Thymus (tissue), 14 donors: ENCODE measurements at places on chromosomes 2 and 18. TPM values are rescaled to one million over a fixed set of nuclear protein-coding genes. Genes with fewer than 3 reads are reported as not detected.

- DNase-seq, result no peak
Observed at GRCh38 chr2:45856391-45857274, 205.2 kb downstream of the PRKCE start.

GRCh38 chr2:230953845-230954244 is 28.8 kb upstream of the GPR55 start:
- DNase-seq, result no peak

The TSPYL6 gene
- not detected for total RNA-seq

The HRH4 gene
- total RNA-seq, result 0.24 TPM

GRCh38 chr2:240893363-240893844 is 2.6 kb downstream of the MAB21L4 start:
- DNase-seq, result no peak

DNA sequence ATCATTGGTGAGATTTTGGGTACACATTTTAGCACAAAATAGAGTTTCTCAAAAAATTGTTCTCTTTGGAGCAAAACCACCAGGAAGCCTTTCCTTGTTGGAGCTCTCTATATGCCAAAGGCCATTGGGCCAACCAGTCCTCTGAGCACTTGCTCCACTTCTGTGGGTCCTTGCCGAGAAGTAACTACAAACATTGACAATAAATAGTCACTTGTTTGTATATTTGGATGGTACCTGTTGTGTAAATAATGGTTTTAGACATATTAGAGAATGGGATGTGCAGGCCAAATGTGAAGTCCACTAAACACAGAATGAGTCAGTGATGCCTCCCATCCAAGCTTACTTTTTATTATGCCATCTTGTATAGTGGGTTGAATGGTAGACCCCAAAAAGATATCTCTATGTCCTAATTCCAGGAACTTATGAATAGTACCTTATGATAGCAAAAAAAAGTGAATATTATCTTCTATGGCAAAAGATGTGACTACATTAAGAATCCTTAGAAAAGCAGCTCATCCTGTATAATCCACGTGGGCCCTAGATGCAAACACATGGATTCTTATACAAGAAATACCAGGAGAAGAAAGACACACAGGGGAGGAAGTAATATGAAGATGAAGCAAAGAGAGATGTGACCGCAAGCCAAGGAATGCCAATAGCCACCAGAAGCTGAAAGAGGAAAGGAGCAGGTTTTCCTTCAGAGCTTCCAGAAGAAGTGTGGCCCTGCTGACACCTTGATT is 24.6 kb downstream of the SRD5A2 start:
- no peak for DNase-seq

- no peak for DNase-seq
Observed at GRCh38 chr2:182933629-182934028, 67.2 kb upstream of the FRZB start.

The ZNF512 gene
- 41.6 TPM for total RNA-seq

DNA sequence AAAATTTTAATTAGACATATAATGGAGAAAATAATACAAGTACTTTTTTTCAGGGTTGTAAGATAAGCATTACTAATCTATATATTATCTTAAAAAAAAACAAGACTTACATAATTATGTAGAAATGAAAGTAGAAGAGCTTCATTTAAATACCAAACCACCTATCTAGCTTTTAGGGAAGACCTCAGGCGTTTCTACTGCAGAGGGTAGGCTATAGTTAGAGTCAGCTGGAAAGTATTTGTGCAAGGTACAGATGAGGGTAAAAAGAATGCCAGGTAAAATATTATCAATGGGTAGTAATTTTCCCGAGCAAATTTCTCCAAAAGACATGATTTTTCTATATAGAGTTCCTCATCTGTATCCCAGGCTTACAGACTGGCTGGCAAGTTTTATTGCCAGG is 30.5 kb upstream of the SLC39A10 start:
- no peak for DNase-seq

DNA sequence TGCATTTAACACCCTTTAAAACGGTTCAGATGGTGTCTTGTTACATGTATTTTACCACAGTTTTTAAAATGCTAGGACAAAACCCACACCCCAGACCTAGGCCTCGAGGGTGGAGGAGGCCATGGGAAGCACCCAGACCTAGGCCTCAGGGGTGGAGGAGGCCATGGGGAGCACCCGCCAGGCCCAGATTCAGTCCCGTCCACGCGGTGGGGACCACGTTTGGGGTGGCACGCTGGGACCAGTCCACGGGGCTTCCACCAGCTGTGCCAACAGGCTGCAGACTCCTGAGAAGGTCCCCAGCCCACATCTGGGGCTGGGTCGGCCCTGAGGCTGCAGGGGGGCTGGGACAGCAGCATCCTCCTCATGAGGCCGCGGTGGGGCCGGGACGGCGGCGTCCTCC is 63.4 kb downstream of the SLC66A2 start:
- no peak for DNase-seq

The ARL5A gene
- total RNA-seq, result 44.1 TPM

The KCNE4 gene
- 0.71 TPM for total RNA-seq

The OR6B2 gene
- total RNA-seq, result not detected

DNA sequence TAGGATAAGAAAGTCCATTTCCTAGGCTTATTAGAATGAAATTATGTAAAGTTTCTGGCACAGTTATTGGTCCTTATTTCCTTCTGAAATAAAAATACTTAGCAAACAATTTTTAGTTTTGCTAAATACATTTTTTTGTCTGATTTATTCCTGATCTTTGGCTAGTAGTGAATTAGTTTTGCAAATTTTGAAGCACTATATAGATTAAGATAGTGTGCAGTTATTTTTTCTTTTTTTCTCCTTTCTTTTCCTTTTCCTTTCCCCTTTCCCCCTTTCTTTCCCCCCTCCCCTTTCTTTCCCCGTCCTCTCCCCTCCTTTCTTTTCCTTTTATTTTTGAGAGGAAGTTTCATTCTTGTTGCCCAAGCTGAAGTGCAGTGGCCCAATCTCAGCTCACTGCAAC is 59.7 kb downstream of the BIRC6 start:
- DNase-seq, result no peak

DNA sequence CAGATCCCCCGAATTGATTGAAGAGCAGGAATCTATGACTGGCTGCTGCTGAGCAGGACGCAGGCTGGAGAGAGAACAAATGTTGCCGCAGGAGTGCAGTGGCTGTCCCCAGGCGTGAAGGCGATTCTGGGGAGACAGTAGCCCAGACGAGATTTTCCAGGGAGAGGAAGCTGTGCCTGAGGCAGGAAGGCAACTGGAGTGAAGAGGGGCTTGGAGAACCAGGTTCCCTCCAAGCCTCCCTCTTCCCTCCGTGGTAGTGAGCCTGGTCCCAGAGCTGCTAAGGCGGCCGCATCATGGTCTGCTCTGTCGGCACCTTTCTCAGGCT is 1.3 kb upstream of the NPPC start:
- DNase-seq, result no peak

- no peak for DNase-seq
Observed at GRCh38 chr18:75784390-75784789, 356.9 kb upstream of the SMIM21 start.

DNA sequence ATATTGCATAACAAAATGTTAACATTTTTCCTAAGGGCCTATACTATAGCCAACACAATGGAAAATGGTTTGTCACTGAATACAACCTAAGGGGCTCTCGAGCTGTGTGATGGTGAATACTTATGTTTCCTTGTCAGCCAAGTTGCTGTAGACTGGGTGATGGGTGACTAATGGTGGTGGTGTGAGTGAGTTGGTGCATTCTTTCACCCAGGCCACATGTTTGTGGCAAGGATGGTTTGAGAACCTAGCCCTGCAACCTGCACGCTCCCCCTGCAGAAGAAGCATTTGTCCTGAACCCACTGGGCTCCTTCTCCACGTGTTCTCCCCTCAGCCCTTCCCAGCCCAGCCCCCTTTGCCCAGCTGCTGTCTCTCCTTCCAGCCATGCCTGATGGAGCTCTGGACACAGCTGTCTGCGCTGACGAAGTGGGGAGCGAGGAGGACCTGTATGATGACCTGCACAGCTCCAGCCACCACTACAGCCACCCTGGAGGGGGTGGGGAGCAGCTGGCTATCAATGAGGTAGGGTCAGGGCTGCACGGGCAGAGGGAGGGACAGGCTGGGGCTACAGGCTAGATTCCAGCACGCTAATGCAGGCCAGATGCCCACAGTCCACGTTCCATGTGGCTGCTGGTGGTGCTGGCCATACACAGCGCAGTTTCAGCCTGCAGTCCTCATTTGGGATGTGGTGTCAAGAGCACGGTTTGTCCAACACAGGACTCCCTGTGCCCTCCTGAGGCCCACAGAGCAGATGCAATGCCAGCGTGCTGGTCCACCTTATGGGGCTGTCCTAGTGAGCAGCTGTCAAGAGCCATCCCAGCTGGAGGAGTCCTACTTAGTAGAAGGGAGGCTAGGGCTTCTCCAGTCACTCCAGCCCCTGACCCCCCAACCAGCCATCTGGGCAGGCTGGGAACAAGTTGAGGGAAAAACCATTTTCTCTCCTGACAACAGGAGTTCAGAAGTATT is 65.4 kb downstream of the FAM168B start:
- no peak for DNase-seq

The B4GALT6 gene
- total RNA-seq, result 9.5 TPM

GRCh38 chr2:27914805-27915175 is 24.3 kb downstream of the BABAM2 start:
- no peak for DNase-seq

The CGREF1 gene
- 0.57 TPM for total RNA-seq

DNA sequence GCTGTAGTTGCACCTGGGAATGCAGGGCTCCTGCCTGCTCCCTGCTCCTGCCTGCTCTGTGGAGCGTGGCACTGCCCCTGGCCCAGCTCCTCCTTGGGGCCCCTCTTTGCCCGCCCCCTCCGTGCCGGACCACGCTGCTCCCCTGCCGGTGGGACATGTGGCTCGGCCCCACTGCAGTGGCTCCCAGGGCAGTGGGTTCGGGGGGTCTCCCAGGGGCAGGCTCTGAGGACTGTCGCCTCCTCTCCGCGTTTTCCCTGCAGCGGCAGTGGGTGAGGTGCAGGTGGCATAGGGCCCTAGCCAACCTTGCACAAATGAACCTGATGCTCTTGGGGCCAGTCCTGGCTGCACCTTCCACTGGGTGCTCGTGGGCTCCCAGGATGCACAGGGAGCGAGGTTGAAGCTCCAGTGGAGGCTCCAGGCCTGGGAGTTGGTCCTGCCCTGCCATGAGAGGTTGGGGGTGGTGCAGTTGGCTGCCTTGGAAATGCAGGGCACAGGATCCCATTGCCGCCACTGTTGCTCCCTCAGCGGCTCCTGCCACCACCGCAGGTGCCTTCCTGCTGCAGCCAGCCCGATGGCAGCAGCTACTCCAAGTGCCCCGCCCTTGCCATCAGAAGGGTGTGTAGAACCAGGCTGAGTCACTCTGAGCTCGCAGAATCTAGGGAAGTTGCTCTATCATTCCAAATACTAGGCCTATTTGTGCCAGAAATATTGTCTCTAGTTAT is 313.1 kb upstream of the SYT4 start:
- no peak for DNase-seq

GRCh38 chr2:39730685-39731302 is 48.3 kb downstream of the THUMPD2 start:
- no peak for DNase-seq

The BOLA3 gene
- 41.7 TPM for total RNA-seq

The MC2R gene
- 0.05 TPM for total RNA-seq

The REG3G gene
- total RNA-seq, result 0.09 TPM

DNA sequence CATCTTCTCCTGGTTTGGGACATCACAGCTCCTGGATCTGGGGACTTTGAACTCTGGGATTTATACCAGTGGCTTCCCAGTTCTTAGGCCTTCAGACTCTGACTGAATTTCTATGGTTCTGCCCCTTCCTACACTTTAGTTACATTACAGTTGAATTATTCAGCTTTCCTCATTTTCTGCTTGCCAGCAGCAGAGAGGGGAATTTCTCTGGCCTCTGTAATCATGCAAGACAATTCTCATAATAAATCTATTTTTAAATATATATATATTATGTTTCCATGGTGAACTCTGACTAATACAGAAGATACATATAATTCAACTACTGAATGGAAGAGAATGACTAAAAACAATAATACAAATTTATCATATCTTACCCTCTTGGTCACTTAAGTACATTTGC is 1478.6 kb upstream of the ACVR2A start:
- no peak for DNase-seq

DNA sequence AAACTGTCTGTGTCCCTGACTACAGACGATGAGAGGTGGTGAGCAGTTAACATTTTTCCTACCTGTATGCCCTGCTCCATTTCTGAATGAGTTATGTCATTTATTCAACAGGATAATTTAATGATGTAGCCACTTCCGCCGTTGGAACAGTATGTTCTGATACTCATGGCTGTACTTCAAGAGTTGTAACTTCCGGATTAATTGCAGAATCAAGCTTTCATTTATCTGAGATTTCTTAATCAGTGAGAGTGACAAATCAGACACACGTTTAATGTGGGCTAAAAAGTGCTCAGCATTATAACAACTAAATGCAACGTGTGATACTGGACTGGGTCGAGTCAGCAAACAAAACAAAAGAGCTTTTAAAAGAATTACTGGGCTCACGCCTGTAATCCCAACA is 107.7 kb downstream of the KCTD1 start:
- DNase-seq, result no peak

GRCh38 chr2:162118166-162119031 is 33.6 kb downstream of the GCG start:
- DNase-seq, result no peak

- no peak for DNase-seq
Observed at GRCh38 chr2:36356990-36357846, 1.6 kb downstream of the CRIM1 start.

The MPHOSPH10 gene
- 26.3 TPM for total RNA-seq
